ENCODE measurements at places on chromosomes 12 and 14. TPM values are rescaled to one million over a fixed set of nuclear protein-coding genes. Genes with fewer than 3 reads are reported as not detected.

IAPP gene
- total RNA-seq, result not detected

GRCh38 chr12:1853716-1854115 is 33.4 kb downstream of the LRTM2 start:
- H3K4me3 ChIP-seq, result no peak overlapping the region
- H3K4me1 ChIP-seq, result no peaks in the 10 kb centered on the region
- H3K27me3 ChIP-seq, result no peaks in the 10 kb centered on the region
- H3K27ac ChIP-seq, result no peak overlapping the region
- no peaks in the 10 kb centered on the region for H3K36me3 ChIP-seq

DNA sequence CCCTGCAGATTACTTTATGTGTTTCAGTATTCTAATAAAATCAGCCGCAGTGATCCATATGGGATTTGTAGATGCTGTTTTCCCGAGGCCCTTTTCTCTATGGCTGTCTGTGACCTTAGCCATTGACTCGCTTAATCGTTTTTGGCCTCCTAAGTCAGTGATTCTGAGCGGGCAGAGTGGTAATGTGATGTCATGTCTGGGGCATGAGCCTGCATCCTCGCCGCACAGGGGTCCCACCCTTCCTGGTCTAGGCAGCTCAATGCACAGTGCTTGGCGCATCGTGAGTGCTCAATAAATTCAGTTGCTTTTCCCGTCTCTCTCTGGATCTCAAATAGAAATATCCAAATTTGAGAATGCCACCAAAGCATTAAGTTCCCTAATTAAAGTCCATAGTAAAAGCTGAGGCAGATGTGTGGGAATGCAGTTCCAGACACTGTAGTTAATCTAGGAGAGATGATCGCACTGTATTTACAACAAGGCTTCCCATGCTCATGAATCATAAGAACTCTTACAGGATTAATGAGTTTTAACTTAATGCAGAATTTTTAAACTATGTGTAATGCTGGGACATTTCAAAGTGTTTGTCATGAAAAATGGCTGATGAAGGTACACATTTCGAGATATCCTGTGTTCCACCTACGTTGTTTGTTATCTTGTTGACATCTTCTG is 29.3 kb downstream of the HMGA2 start:
- no peaks in the 10 kb centered on the region for H3K4me1 ChIP-seq
- DNase-seq, result no peak
- H3K27me3 ChIP-seq, result no peaks in the 10 kb centered on the region
- H3K4me3 ChIP-seq, result no peak overlapping the region
- no peaks in the 10 kb centered on the region for H3K36me3 ChIP-seq

- no peak for DNase-seq
- H3K4me3 ChIP-seq, result no peak overlapping the region
- peaks cover 28% of the 10 kb centered on the region for H3K4me1 ChIP-seq
- no peaks in the 10 kb centered on the region for H3K27me3 ChIP-seq
- H3K36me3 ChIP-seq, result peaks cover 2% of the 10 kb centered on the region
These were observed 1.9 kb upstream of the FKBP4 start for GRCh38 chr12:2792671-2793500.

GRCh38 chr12:28177461-28177860 is 12.8 kb upstream of the CCDC91 start:
- H3K36me3 ChIP-seq, result no peaks in the 10 kb centered on the region
- H3K27ac ChIP-seq, result no peak overlapping the region
- no peak for DNase-seq

DNA sequence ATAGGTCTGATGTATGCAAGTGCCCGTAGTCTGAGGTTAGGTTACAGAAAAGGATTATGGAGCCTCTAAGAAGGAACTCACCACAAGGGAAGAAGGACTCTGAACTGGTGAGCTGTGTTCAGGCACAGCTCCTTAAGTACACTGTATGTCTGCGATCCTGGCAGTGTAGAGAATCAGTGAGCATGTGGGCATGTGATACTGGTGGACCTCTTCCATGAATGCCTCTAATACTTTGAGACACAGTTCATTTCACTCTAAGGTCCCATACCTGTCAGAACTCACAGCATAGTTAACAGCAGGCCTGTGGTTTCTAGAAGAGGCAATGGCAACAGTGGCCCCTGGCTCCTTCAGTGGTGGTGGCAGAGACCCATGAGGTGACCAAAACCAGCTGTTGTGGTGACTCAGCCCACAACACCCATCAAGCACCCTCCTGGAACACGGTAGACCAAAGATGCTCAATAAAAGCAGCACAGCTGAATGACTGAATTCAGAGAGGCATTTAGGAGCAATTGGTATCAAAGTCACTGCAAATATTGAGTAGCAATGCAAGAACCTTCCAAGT is 6.9 kb upstream of the OR6J1 start:
- H3K27me3 ChIP-seq, result no peaks in the 10 kb centered on the region
- H3K4me1 ChIP-seq, result no peaks in the 10 kb centered on the region
- H3K4me3 ChIP-seq, result no peak overlapping the region
- DNase-seq, result peak; percentile 14
- H3K27ac ChIP-seq, result no peak overlapping the region

DNA sequence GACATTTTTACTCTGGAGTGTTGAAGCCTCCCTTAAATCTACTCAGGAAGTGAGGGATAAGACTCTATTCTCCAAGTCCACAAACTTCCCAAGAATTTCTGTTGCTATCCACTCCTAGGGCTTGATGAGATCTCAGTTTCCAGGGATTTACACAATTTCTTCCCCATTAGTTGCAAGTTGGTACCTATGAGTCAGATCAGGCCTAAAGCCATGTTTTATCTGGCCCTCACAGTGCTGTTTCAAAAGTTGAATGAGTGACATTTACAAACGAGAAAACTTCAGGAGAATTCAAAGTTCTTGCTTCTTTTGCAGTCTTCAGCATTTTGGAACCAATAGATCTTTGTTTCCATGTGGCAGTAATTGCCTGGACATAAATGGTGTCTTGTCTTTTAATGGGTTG is 156.4 kb upstream of the SYT10 start:
- no peak overlapping the region for H3K27ac ChIP-seq
- H3K36me3 ChIP-seq, result no peaks in the 10 kb centered on the region
- no peaks in the 10 kb centered on the region for H3K4me1 ChIP-seq

RIMBP2 gene
- 0.17 TPM for total RNA-seq

CMAS gene
- 26.0 TPM for total RNA-seq

- H3K4me3 ChIP-seq, result no peak overlapping the region
- H3K36me3 ChIP-seq, result no peaks in the 10 kb centered on the region
- no peak overlapping the region for H3K27ac ChIP-seq
These were observed 108.0 kb upstream of the MAX start for GRCh38 chr14:65210118-65210821.

SSTR1 gene
- 3.2 TPM for total RNA-seq

DNA sequence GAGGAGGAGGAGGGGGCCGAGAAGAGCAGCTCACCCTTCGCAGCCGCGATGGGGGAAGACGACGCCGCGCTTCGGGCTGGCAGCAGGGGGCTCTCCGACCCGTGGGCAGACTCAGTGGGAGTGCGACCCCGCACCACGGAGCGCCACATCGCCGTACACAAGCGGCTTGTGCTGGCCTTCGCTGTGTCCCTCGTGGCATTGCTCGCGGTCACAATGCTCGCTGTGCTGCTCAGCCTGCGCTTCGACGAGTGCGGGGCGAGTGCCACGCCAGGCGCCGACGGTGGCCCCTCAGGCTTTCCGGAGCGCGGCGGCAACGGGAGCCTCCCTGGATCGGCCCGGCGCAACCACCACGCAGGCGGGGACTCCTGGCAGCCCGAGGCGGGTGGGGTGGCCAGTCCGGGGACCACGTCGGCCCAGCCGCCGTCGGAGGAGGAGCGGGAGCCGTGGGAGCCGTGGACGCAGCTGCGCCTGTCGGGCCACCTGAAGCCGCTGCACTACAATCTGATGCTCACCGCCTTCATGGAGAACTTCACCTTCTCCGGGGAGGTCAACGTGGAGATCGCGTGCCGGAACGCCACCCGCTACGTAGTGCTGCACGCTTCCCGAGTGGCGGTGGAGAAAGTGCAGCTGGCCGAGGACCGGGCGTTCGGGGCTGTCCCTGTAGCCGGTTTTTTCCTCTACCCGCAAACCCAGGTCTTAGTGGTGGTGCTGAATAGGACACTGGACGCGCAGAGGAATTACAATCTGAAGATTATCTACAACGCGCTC is 745 bp downstream of the TRHDE start:
- H3K27me3 ChIP-seq, result peaks cover 7% of the 10 kb centered on the region
- H3K36me3 ChIP-seq, result no peaks in the 10 kb centered on the region
- peaks cover 30% of the 10 kb centered on the region for H3K4me1 ChIP-seq
- no peak for DNase-seq
- H3K4me3 ChIP-seq, result peak overlapping the region; percentile 53
- peak overlapping the region; percentile 25 for H3K27ac ChIP-seq

DNA sequence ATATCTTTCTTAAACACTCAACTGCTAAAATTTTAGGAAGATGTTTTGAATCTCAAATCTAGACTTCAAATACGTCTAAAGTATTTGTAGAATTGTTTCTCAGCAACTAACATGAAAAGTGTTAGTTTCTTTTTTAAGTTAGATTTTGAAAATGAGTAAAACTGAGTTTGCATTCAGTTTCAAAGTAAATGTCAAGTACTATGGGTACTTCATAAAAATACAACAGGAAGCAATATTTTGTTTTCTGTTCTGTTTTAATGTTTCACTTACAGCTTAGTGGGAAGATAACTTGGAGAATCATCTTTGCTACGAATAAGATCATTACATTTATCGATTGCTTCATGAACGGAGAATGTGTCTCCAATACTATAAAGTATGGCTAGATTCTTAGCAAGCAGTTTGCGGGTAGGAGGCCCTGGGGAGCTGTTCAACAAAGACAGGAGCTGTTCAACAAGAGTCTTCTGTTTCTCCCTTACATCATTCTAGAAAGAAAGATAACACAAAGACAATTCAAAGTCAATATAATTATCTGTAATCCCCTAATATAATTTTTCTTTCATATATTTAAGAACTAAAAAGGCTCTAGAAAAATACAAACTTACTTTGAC is 20.2 kb downstream of the HEATR5A start:
- H3K4me3 ChIP-seq, result no peak overlapping the region
- no peak overlapping the region for H3K27ac ChIP-seq
- no peaks in the 10 kb centered on the region for H3K27me3 ChIP-seq

DNA sequence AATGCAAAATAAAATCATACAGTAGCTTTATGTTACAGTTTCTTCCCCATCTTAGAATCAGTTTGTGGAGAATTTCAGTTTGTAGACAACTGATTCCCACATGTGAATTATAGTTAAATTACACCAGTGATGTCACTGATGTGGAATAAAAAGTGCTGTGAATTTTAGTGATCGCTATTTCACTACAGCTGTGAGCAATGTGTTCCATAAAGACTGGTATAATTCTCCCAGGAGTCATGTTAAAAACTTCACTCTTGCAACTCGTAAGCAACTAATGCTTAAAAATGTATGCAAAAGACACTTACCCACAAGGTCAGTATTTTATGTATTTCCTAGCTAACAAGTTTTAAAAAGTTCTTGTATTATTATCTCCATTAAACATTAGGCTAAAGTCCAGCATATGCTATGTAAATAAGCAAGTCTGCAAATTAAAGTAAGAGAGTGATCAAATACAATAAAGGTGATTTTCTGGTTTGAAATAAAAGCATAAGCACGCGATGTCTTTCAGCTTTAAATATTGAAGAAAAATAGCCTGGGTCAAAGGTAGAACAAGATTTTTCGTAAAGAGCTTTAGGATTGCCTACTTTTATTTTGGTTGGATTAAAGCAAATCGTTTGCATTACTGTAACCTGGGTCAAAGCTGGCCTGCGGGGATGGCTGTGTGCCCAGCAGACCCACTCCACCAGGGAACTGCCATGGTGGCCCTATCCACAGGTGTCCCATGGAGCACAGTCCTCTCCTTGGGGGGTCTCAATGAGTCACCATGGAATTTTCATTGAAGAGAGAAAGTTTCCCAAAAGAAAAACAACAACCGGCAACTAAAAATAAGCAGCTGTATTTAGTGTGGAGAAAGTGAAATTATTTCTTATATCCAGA is 12.7 kb upstream of the LRIG3 start:
- no peaks in the 10 kb centered on the region for H3K4me1 ChIP-seq
- no peaks in the 10 kb centered on the region for H3K36me3 ChIP-seq
- DNase-seq, result no peak
- H3K4me3 ChIP-seq, result no peak overlapping the region

DNA sequence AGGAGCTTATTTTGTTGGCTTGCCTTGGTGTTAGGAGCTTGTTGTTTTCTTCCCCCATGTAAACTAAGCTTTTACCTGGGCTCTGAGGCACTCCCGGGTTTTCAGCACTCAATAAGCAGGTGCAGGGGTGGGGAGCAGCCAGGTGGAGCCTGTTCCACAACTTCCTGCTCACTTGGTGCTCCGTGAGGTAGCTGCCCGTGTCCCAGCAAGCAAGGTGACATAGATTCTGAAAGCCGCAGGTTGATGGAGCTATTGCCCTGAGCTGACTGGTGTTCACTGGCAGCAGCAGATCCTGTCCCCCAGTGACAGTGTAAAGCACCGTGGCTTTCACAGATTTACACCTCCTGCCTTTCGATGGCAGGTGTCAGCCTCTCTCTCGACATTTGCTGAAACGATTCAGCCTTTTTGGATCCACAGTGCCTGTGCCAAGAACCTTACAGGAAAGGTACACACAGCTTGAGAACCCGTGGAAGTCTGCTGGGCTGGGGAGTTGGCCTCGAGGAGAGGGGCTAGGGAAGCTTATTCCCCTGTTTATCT is 295.7 kb upstream of the FKBP4 start:
- no peaks in the 10 kb centered on the region for H3K27me3 ChIP-seq
- no peaks in the 10 kb centered on the region for H3K4me1 ChIP-seq
- H3K4me3 ChIP-seq, result no peak overlapping the region
- no peaks in the 10 kb centered on the region for H3K36me3 ChIP-seq
- no peak for DNase-seq
- H3K27ac ChIP-seq, result no peak overlapping the region
